ENCODE measurements at places on chromosomes 5 and 9.

GRCh38 chr5:59835800-59836199 is 57.7 kb downstream of the PDE4D start:
- no peak for DNase-seq

DNA sequence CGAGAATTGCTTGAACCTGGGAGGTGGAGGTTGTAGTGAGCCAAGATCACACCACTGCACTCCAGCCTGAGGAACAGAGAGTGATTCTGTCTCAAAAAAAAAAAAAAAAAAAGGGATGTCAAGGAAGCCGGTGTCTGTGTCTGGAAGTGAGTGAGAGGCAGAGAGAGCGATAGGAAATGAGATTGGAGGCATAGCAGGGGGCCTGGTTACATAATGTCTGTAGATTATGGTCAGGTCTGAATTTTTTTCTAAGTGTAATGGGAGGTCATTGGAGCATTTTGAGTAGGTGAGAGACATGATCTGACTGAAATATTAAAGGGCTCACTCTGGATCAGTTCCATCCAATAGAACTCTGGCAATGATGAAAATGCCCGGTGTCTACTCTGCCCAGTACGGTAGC is 40.4 kb upstream of the CTNNA1 start:
- DNase-seq: no peak

DNA sequence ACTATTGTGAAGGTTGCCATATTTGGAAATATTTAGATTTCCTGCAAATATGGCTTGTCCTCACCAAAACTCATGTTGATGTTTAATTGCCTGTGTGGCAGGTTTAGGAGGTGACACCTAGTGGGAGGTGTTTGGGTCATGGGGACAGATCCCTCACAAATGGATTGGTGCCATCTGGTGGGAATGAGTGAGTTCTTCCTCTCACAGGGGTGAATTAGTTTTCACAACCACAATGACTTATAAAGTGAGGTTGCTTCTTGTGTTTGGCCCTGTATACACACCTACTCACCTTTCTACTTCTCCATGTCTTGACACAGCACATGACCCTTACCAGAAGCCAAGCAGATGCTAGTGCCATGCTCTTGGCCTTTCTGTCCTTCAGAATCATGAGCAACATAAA is 41.1 kb downstream of the ISOC1 start:
- no peak for DNase-seq

DNA sequence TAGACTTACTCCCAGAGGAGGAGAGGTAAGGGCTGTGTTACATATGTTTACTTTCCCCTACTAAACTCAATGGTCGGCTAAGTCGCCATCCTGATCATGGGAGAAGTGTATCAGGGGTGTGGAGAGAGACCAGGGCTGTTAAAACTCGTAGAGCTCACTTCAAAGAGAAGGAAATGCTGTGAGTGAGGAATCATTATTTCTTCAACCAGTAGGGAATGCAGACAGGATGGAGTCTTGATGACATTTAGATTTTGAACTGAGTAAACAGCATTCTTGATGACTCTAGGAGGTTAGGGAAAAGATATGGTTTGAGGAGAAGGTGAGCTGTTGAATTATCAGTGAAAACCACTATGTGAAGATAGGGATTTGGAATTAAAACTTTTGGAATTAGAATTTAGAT is 17.3 kb downstream of the RECK start:
- no peak for DNase-seq

DNA sequence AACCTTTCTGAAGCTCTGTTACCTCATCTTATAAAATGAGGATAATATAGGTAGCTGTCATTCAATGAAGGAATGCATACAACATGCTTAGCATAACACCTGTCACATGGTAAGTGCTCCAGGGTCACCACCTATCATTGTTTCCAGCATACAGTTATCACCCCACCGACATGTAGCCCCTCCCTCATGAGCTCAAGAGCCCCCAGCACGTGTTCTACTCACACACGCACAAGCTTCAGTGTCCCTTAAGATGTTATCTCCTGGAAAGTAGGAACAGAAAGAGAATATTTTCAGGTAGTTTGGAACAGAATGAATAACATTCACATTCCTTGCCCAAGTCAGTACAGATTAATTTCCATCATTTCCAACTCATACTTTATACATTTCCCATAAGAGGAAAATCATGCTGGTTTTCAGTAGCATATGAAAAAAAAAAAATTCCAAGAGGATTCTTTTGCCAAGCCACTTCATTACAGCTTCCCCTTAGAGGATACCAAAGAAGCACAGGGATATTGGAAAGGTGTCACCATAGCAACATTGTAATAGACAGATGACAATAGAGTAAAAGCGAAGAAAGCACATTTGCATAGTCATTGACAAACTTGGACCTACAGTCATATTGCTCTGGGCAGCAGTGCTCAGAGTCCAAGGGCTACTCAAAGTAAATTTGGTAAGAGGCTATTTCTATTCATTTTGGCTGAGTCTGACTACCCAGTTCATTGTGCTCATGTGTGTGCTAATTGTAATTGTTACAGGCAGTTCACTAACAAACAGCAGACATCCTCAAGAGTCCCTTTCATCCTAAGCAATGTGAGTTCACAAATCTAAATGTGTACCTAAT is 1.5 kb upstream of the MOB3B start:
- DNase-seq: no peak

GRCh38 chr5:141785135-141785534 is 93.1 kb downstream of the PCDH1 start:
- DNase-seq: no peak

DNA sequence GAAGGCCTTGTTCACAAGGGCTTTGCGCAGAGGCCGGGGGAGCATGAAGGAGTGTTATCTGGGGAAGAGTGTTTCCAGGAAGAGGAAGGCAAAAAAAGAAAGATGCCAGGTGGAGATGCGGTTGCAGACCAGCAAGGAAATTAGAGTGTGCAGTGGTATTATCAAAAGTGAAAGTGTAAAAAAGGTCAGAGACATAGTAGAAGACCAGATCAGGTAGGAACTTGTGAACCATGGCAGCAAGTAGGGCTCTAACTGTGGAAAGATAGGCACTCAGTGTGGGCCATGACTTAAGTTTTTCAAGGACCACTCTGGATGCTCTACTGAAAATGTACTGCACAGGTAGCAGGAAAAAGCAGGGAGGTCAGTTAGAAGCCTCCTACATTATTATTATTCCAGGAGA is 90.1 kb upstream of the SPOCK1 start:
- no peak for DNase-seq

DNA sequence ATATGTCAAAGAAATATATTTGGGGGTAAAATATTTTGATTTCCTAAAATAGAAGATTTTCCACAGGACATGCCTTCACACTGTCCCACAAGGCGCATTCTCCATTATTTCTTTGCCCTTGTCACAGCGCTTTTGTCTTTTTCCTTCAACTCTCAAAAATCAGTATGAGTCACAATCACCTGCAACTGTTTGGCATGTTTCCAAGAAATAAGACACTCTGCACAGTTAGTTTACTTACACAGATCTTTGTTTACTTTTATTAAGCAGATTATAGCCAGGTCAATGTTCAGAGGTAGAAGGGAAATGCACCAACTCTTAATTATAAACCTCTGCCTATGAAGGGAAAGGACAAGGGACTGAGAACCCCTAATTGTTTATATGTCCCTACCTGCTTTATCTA is 9.5 kb downstream of the CEMIP2 start:
- DNase-seq: no peak

DNA sequence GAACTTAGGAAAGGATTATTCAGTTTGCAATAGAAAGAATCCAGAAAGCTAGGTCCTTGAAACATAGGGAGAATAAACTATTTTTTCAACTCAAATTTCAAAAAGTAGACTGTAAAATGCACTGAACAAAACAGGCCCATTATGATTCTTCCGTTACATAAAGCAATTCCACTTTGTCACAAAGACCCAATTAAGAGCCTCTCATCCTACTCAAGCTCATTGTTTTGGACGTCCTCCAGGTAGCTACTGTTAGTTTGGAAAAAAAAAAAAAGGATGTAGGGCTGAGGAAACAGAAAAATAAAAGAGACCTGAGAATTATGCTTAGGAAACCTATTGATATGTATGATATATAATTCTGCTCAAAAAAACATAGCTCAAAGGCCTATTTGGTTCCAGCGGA is 74.0 kb downstream of the DIRAS2 start:
- DNase-seq: no peak

DNA sequence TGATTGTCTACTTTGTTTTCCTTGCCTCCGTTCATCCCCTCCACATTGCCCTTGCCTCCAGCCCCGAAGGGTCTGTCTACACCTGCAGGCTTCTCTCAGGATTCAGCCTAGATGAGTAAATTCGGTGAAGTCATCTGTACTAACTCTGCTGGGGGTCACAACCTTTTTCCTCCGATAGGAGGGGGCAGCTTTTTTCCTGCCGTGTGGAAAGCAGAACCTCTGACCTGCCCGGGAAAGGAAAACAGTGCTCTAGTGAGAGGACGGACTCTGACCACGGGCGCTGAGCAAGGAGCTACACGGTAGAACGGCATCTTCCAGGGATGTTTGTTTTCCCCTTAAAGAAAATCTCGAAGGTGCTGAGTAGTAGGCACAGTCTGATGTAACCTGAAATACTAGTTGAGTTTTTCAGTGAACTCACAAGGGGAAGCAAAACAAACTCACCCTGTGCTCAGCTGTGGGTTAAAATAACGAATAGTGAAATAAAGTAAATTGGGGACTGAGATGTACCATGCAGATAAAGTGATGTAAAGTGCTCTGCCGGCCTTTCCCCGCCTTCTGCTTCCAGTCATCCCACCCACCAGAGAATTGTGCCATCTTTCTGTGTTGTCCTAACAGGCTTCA is 281.8 kb downstream of the AOPEP start:
- no peak for DNase-seq

GRCh38 chr9:126563556-126563955 is 50.2 kb upstream of the LMX1B start:
- DNase-seq: no peak

- peak; percentile 24 for DNase-seq
Observed at GRCh38 chr9:98491828-98492227, 216.9 kb downstream of the GABBR2 start.

GRCh38 chr9:74498621-74499095 is 1.5 kb downstream of the RORB start:
- no peak for DNase-seq

- peak; percentile 9 for DNase-seq
Observed at GRCh38 chr5:136605638-136606037, 240.3 kb upstream of the TRPC7 start.

DNA sequence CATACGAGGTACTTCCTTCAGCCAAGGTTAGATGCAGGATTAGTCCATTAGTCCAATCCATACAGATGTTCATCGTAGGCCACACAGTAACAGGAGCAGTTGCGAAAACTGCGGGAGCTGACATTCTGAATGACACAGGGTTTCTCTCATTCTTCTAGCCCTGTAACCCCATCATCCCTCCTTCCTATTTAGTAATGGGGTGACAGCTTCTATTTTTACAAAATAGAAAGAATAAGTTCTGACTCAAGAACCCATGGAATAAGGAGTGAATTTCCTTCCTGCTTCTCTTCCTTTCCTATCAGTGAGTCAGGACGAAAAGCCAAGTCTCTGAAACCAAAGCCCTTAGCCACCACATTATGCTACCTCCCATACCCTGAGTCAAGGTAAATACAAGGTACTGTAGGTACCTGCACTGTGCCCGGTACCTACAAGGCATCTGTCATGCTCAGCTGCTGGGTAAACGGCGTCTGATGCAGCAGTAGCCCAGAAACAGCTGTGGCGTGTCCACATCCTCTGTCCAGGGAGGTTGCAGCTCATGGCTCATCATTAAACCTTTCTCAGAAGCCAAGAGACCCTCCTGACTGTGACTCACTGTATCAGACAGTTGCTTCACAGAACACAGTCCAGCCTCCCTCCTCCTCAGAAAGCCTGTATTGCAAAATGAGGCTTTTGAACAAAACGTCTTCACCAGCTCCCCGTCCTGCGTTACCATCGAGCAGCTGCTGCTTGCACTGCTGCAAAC is 84.2 kb downstream of the ESM1 start:
- no peak for DNase-seq

DNA sequence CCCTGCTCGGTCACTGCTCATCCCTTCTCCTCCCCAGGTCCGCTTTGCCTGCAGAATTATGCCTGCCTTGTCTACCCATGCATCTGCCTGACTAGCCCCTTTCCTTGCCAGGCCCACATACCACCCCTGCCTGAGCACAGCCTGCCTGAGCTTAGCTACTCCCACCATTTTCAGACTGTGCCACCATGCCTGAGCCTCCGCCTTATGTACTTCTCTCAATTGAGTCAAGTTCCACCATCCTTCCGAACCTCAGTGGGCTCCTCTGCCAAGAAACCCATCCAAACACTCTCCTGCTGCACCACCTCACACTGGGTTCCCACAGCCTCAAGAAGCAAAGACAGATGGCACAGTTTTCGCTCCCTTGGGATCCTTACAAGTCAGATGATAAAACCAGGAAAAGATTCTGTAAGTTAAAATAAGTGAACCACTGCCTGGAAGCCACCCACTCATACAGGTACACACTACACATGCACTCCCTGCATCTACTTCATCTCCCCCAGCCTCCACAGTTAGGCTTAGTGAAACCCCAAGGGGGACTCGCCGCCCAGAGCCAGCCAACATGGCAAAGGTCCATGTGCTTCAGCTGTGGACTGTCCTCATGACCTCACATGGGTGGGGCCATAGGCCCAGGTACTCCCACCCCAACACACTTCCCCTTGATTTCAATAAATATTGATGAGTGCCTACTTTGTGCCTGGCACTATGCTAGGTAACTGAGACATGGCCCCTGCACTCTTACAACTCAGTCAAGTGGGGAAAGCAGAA is 23.1 kb downstream of the P4HA2 start:
- DNase-seq: no peak

Measured in AG04449 (cell line).